Activated CD4-positive, alpha-beta memory T cell treated with anti-CD3 and anti-CD28 coated beads, Interleukin-2, amount 10 ng/mL, durations not matched to agents 7 days and 5 days (primary cell): ENCODE measurements at places on chromosomes 11 and 22.

- DNase-seq = no peak
Measured at GRCh38 chr11:129267716-129268115, 75.6 kb upstream of the ARHGAP32 start.

GRCh38 chr11:40328890-40329614 lies 1130.4 kb downstream of the LRRC4C start:
- DNase-seq = no peak

DNA sequence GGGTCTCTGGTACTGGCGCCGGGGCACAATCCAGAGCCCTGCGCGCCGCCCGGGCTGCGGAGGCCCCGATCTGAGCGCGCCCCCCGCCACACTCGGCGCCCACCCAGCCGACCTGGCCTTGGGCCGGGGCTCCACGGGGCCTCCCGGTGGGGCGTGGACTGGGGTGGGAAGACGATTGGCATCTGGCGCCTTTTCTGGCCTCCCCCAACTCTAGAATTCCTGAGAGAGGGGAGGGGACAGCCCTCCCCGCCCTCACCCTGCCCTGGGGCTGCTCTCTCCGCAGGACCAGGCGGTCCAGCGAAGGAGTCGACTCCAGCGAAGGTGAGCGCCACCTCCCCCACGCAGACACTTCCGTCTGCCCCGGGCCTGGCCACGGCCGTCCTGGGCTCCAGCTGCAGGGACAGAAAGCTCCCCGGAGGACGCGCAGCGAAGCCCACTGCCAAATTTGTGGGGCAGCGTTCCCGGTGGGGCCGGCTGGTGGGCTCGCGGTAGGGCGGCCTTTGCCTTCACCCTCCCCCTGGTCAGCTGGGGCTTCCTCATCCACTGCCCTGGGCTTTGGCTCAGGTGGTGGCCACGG lies 593 bp downstream of the SSH3 start:
- DNase-seq = no peak

- DNase-seq = no peak
Measured at GRCh38 chr11:5011254-5011653, 16.6 kb downstream of the OR51L1 start.

- no peak for DNase-seq
Measured at GRCh38 chr22:35375526-35375925, 5.4 kb upstream of the HMOX1 start.

GRCh38 chr11:91295591-91295990 lies 929.0 kb upstream of the FAT3 start:
- DNase-seq = no peak

GRCh38 chr11:101996111-101996510 lies 51.1 kb upstream of the CFAP300 start:
- DNase-seq = no peak

GRCh38 chr11:101470881-101471520 lies 112.8 kb downstream of the TRPC6 start:
- no peak for DNase-seq

GRCh38 chr11:73271936-73272679 lies at the start of gene P2RY6:
P2RY6 (plus strand) TSS chr11:73272338; CDS start chr11:73296519, 24,181 bp downstream.
- no peak for DNase-seq

DNA sequence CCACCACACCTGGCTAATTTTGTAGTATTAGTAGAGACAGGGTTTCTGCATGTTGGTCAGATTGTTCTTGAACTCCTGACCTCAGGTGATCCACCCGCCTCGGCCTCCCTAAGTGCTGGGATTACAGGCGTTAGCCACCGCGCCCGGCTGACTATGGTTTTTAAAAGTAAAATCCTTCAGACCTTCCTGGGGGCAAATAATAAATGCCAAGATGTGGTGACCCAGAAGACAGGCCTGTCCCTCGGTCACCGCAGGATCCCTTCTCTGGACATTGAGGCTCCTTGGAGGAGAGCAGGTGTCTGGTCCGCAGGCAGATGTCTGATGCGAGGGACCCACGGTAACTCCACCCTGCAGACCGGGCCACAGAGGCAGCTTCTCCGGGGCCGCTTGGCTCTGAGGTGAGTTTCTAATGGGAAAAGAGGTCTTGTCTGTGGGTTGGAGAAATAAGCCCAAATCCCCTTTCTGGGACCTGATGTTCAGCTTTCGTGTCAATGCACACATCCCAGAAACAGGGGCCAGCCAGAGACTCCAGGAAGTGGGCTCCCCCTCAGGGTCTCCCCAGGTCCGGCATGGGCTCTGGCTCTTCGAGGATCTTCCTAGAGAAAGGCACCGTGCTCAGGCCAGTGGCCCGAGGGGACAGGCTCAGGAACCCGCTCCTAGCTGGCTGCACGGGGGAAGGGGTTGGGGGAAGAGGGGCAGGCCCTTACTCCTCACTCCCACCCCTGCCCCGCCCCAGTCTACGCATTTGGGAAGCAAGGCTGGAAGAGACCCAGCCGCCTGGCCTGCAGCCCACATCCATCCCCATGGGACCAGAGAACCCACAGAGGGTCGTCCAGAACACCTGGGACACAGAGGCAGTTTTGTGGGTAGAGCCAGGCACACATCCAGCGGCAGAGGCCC lies 100.6 kb downstream of the WNT7B start:
- no peak for DNase-seq

- DNase-seq = no peak
Measured at GRCh38 chr22:29988719-29989118, 91.5 kb upstream of the HORMAD2 start.

GRCh38 chr11:74278103-74278502 lies 33.3 kb downstream of the P4HA3 start:
- no peak for DNase-seq

- DNase-seq = no peak
Measured at GRCh38 chr11:63986932-63987513, 785 bp downstream of the OTUB1 start.

- DNase-seq = no peak
Measured at GRCh38 chr11:71490044-71490730, 36.9 kb upstream of the KRTAP5-7 start.

- DNase-seq = no peak
Measured at GRCh38 chr22:48925450-48925849, 902.2 kb downstream of the BRD1 start.
